RPMI8226 (cell line): ENCODE measurements at places on chromosomes 5 and 9.

DNA sequence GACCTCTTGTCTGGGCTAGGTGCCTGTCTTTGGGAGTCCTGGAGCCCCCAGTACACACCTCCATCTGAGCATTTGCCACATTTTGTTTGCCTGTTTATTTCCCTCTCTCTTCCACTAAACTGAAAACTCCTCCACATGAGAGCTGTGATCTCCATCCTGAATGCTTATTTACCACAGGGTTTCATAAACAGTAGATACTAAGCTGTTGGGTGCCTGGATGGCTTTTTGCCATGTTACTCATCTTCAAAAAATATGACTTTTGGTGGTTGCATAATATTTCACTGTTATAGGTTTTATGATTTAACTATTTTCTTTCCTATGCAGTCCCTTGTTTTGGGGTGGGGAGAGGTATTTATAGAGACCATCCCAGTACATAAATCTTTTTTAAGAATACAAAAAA, 99.6 kb downstream of the APBA1 start:
- DNase-seq: no peak

GRCh38 chr5:52783226-52783959, 4.3 kb upstream of the ITGA1 start:
- no peak for DNase-seq

DNA sequence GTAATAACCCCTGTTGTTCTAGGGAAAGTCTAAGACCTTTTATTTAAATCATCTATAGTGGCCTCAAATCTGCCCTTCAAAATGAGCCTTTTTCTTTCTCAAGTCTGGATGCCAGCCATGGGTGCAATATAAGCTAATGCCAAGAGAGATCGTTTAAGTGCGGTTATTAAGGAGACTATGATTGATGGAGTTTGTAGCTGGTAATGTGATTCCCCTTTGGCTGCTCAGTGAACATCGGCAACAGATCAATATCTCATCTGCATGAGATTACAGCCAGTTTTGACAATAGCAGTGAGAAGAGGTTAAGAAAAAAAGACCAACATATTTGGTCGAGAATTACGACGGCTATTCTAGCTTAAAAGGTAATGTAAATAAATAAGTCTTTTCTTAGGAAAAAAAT, 1049.4 kb upstream of the NUDT12 start:
- DNase-seq: no peak

GRCh38 chr9:5845157-5845531, 12.2 kb upstream of the ERMP1 start:
- DNase-seq: no peak

GRCh38 chr5:142918959-142919635, 148.9 kb downstream of the ARHGAP26 start:
- no peak for DNase-seq

DNA sequence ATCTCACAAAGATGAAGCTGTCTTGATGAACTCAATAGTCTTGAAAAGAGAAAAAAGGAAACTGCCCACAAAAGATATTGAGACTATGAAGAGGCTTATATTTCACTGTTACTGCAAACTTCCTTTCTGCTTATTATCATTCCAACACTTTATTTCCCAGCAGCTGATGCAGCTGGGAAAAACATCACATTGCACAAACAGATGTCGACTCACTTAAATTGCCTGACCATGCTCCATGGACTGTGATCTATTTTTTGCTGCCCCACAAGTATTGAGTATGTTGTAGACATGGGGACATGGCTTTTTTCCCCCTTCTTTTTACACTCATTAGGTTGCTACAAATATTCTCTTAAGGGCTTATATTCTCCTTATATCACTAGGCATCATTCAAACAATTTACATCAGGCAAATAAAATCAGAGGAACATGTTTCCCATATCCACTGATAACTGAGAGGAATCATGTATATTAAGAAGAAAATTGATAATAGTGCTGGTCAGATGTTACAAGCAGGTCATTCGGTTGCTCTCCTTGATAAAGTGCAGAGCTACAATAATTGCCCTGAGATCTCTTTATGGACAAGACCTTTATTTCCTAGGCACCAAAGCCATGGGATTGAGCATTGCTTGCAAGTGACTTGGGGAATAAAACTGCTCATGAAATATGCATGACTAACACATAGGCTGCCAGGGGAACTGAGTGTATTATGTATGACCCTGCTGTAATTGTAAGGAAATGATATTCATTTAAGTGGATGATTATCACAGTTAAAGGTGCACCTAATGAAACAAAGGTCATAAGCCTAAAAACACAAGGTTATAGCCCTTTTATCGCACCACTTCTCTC, 509.9 kb downstream of the ZNF608 start:
- no peak for DNase-seq

DNA sequence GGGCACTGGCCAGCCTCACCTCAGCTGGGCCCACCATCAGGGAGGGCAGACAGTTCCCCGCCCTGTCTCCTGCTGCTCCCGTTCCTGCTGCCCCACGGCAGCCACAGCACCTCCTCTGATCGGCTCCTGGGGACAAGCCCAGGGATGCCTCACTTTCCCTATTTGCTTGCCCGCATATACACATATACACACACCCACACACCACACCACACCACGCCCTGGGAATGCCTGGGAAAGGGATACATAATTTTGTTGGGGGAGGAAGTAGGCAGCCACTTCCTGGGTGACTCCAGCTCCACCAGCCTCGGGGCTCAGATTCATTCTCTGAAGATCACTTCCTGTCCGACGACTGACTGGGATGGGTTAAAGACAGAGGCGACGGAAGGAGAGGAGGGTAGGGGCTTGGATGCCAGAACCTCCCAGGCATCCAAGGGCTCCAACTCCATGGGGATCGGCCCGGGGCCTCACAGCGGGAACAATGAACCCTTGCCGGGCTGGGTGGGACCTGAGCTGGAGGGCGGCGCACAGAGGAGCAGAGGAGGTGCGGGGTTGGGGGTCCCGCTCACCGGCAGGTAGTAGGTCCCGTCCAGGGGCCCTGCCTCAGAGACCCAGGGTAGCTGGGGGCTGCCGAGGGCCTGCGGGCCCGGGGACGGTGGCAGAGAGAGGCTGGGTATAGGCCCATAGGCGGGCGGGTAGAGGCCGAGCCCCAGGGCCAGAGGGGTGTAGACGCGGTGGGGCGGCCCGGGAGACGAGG, 2.0 kb upstream of the MZB1 start:
- DNase-seq: peak; percentile 66

GRCh38 chr9:316382-316965, 101.8 kb downstream of the DOCK8 start:
- no peak for DNase-seq

DNA sequence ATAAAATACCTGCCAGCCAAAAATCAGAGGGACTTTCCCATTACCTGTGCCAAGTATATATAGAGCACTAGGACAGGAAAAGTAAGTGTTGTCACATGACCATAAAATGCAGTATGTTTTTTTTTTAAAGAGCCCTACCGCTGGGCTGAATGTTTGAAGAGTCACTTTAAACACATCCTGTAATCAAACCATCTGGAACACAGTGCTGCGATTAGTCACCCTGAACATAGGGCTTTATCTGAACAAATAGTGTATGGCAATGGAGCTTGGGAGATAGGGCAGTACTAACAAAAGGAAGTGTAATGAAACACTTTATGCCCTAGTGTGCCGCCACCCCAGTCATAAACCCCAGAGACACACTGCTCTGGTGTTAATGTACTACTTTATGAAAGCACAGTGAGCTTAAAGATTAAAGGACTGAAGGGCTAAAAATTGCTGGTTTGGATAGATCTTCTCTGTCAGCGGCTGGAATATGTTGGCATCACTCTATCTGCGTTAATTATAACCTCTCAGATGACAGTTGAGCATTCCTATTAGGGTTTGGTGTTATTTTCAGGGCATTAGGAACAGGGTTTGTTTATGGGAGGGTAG, 90.4 kb downstream of the ZNF608 start:
- DNase-seq: no peak

DNA sequence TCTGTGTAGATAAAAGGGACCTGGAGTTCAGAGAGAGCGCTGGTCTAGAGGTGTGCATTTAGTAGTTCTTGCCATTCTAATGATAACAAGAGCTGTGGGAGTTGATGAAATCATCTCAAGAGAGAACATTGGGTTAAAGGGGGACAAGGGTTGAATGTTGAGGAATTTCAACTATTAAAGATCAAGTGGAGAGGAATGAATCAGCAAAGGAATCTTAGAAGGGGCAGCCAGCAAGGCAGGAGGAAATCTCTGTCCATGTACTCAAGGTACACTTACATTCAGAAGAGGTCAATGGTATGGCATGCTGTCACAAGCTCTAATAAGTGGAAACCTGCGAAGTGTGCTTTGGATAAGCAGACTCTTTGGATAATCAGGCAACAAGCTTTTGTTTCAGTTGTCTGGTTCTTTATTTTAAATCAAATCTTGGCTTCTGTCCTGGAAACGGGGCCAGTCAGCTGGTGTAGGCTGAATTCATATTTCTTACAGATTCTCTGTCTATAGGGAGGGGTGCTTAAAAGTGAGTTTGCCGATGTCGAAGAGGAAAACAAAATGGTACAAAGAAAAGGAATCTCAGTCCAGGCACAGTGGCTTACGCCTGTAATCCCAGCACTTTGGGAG, 320.5 kb upstream of the CD180 start:
- no peak for DNase-seq

GRCh38 chr5:134555890-134556311, 30.4 kb downstream of the JADE2 start:
- DNase-seq: peak; percentile 75

- DNase-seq: no peak
Measured at GRCh38 chr5:59685793-59686192, 207.7 kb downstream of the PDE4D start.

DNA sequence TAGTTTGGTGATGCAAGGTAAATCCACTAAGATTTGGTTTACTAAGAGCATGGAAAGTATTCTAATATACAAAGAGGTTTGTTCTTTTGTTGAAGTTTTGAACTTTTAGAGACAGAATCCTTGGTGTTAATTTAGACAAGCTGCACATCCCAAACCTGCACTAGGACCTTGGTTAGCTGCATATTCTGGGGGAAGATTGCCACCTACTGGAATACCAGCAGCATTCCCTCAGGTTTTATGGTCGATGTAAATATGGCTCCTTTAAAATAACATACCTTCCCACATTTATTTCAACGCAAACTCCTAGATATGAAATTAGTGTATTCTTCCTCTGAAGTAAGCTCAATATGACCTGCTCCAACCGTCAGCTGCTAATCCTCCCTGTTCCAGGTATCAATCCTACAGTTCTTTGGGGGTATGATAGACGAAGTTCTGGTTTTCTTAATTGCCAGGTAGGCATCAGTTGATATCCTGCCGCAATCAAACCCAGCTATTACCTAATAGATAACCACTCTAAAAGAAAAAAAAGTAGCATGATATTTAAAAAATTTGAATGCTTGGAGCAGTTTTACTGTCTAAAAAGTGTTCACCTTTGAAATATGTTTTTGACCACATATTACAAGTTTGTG, 624.1 kb downstream of the ISL1 start:
- DNase-seq: peak; percentile 52

DNA sequence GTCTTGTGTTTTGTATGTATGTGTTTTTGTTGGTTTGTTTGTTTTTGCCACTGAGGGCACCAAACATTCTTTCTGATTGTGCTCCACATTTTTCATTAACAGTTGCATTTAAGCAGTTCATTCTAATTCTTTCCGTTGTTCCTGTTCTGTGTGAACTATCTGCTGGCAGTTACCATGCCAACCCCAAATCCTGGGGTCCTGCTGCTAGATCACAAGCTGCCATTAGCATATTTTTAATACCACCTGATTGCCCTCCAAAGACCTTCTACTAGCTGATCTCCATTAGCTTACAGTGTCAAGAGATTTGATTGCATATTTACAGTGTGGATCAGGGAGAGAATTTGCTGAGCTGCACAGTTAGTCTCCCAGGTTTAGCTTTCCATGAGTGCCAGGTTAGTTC, 40.6 kb upstream of the STARD4 start:
- no peak for DNase-seq

- DNase-seq: peak; percentile 30
Measured at GRCh38 chr9:134405527-134405926, 79.3 kb downstream of the RXRA start.

DNA sequence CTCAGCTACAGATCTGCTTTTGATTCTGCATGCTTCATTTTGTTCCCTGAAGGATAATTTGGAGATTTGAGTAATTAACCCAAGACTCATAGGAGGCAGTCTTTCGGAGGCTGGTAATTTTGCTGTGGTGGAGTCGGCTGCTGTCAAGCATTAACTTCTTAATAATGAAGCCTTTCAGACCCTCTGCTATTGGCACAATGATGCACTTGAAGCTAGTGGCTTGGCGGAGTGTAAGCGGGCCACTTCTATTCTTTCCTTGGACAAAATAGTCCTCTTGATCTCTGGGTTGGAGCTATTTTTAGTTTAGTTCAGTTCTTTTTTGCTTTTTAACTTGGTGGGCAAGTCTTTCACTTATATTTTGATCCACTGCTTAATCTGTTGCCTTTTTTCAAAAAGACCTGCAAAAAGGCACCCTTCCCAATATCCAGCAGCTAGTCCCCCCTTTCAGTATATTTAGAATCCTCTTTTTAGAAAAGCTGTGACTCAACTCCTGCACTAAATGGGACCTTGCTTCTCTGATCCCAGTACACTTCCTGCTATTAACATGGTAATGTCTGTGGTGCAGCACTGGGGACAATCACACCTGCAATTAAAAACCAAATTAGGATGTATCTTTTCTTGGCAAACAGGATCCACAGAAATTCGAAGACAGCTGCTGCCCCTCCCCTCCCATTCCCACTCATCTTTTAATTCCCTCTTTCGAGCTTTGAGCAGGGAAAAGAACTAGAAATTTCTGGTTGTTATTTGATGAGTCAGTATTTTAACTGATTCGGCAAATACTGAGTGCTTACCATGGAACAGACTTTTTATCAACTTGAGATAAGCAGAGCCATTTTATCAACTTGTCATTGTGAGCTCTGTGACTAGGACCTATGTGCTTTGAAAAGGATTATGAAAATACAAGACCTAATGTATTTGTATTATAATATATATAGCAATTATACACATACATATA, 169.4 kb upstream of the ANKRD55 start:
- no peak for DNase-seq

DNA sequence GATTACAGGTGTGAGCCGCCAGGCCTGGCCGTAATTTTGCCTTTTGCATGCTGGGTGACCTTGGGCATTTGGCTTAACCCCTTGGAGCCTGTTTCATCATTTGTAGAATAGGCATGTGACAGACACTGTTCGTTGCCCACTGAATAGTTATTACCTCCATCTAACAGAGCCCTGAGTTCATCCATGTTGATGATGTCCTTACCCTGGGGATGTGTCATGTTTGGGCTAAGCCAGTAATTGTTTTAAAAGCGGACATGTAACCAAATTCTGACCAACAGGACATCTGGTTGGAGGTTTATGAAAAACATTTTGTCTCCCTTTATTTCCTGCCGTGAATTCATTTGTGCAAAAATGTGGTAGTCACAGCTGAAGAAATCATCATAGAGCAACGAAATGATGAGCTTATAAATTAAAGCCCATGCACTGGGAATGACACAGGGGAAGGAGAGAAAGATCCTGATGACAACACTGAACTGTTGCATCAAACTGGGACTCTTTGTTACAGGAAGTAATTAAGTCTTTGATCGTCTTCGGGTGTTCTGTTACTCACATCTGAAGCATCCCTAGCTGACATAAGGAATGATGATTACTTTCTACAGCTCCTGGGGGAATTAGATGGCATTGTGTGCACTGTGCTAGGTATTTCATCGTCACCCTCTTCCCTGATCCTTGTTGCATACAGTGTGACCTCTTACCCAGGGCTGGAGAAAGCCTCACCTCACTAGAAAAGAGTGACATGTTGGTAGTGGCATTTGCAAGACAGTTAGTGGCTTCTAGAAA, 117.8 kb downstream of the FGF18 start:
- no peak for DNase-seq
